ENCODE measurements at places on chromosomes 12 and 14.

DNA sequence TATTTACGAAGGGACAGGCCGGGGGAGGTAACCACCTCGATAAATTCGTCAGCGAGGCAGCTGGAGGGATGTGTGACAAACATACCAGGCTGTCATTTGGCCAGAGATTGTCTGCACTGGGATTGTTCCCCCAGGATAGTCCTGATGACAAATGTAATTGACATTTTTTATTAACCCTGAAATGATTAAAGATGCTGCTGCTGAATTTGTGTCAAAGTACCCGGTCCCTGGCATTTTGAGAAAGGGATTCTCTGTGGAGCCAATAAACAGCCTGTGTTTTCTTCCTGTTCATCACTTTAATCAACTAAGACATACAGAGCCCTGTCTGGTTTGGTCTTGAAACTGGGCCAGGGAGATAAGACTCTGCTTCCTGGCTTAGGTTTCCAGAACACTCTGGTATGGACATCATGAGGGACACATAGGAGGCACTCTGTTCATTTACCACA is 117.6 kb downstream of the SLC25A47 start:
- DNase-seq: no peak

DNA sequence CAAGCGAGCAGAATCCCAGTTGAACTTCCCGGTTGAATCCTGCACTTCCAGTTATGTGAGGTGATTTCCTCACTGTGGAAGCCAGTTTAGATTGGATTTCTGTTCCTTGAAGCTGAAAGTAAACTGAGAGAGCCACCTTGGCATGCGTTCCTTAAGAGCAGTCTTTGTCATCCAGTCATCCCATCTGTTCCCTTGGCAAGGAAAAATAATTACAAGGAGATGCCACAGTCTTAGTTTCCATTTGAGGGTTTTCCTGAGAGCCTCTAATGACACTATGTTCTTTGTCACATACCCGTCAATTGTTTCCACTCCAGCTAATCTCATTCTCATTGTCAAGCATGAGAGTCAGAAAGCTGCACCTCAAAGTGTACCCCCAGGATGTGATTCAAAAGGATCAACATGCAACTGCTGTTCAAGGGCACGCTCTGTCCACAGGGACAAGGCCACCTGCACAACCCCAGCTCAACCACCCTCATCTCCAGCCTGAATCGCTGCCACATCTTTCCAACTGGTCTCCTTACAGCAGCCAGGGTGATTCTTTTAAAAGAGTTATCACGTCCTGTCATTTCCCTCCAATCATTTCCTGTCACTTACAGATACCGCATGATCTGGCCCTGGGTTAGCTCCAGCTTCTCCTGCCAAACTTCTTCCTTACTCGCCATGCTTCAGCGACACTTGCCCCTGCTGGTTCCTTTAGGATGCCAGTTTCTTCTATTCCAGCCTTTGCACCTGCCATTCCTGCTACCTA is 18.0 kb upstream of the TCP11L2 start:
- DNase-seq: no peak

GRCh38 chr12:105100207-105100985 is 7.1 kb upstream of the WASHC4 start:
- DNase-seq: no peak

DNA sequence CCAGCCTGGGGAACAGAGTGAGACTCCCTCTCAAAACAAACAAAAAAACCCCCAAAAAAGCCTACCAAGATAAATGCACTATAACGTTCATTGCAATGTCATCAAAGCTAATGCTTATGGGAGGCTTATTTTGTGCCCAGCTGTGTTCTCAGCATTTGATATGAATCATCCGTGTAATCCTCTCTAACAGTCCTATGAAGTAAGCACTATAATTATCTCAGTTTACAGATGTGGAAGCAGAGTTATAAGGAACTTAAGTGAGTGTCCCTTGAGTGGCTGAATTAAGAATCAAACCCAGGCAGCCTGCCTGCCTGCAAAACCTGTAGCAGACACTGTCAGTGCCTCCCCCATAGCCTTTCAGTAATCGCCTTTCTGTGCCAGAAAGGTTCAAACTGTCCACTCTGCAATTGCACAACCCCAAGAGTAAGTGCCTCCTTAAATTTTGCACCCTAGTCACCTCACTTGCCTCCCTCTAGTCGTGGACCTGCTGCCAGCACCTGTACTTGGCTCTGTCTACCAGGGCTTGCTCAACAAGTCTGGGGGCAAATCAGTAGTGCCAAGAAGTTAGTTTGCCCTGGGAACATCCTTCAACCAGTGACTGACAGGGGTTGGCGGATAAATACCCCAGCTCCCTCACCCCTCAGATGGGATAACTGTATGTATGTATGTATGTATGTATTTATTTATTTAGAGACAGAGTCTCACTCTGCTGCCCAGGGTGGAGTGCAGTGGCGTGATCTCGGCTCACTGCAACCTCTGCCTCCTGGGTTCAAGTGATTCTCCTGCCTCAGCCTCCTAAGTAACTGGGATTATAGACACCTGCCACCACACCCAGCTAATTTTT is 23.8 kb upstream of the PPP1CC start:
- no peak for DNase-seq

DNA sequence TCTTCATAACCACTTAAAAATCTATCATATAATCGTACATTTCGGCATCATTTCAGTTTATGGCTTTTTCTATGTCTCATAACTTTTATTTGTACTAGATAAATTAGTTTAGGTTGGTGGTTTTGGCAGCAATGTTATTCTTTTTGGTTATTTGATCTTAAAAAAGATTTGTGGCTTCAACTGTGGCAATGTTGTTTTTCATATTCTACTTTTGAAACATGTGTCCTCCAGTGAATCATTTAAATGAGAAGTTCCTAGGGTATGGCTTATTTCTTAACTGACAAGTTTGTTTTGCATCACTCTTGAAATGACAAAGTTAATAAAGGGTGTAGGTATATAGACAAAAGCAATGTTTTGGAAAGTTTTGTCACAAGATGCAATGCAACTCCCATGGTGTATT is 11.1 kb upstream of the KITLG start:
- no peak for DNase-seq

Measured in activated naive CD4-positive, alpha-beta T cell treated with Interleukin-2 at 50 U/mL for 16 hours (primary cell).